Activated CD8-positive, alpha-beta memory T cell treated with anti-CD3 and anti-CD28 coated beads, Interleukin-2, amount 50 U/mL, for 48 hours (primary cell): ENCODE measurements at places on chromosomes 2 and 18.

DNA sequence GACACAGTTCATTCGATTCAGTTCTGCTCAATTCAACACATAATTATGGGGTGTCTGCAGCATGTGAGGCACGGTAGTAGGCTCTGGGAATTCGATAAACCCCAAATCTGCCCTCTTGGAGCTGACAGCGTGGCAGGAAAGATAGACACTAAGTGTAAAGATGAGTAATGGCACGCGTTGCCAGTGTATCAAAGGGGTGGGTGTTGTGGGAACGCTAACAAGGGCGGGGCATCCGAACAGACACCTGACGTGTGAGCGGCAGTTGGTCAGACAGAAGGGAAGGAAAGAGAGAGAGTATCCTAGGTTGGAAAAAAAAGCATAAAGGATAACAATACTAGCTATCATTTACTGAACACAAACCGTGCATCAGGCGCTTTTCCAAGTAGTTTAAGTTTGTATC, 125.7 kb upstream of the HAAO start:
- DNase-seq = no peak

DNA sequence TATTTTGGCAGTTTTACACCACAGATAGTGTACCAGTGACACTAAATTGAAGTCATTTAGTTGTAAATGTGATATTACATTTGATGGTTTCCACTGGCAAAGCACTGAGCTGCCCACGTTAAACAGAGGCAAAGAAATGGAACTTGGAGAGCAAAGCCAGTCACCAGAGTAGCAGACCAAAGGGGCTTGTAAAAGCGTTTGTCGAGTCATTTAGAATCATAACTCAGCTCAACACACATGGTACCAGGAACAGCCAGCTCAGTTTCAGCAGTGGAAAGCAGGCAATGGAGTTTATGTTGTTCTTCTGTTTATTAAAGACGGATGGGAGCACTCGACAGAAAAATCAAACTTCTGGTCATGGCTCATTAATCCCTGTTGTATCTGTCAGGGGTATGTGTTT, 91.2 kb downstream of the POU3F3 start:
- DNase-seq = no peak

- no peak for DNase-seq
Observed at GRCh38 chr18:59303006-59303405, 15.4 kb downstream of the CPLX4 start.

- no peak for DNase-seq
Observed at GRCh38 chr2:163558251-163559021, 177.4 kb downstream of the FIGN start.

GRCh38 chr2:164792316-164793170, 49.1 kb downstream of the COBLL1 start:
- no peak for DNase-seq

DNA sequence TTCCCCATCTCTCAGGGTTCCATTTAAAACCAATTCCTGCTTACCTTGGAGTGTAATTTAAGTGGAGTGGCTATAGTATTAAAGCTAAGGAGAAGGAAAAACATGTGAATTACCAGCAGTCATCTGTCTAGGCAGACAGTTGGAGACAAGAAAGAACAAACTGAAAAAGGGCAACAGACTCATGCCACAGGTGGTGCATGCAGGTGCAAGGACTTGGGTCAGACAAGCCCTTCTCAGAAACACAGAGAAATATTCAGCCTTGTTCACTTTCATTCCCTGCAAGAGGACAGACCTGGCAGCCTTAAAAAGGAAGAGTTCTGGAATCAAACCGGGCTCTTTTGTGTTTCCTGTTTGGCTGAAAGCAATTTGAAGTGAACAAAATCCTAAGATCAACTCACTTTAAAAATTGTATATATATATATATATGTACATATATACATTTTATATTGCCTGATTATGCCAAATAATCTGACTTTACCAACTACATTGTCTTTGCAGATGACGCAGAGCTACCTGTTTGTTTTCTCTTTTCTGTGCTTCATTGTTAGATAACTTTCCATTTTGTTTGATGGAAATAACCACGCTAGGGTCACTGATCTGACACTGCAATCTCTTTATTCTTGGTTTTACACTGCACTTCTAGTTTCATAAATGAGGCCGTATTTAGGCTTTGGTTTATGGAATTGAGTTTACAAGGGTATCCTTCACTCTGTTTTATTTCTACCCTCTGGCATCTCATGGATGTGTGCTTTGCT, 35.1 kb upstream of the VPS54 start:
- DNase-seq = no peak

DNA sequence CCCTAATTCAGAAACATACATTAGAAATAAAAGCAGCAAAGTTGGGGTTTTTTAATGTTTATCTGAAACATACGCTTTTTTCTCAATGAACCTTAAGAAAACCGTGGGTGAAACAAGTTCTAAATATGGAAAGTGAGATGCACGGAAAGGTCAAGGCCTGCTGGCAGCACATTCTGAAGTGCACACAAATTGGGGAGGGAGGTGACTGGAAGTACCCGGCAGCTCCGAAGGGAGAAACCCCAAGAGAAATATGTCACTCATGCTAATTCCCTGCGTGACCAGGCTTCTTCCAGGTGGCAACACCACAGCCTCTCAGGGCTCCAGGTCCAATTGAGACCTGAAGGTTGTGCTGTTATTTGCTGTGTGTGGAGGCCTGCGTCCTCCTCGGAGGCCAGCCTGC, 45.5 kb downstream of the EIPR1 start:
- no peak for DNase-seq

- DNase-seq = no peak
Observed at GRCh38 chr2:211748339-211748738, 790.3 kb downstream of the ERBB4 start.

DNA sequence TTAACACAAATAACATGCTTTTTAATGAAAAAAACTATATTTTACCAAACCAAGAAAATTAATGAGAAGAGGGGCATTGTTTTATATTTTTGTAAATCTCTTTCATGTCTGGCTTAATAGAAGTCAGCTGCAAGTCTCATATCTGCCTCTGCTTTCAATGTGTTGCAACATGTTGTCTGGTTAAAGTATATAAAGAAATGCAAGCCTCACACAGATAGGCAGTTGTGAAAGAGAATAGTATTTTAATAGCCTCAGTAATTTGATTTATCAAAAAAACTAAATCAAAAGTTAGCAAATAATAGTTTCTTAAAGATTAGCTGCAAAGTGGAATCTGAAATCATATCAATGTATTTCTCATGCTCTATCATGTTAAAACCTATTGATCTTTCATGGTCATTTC, 52.9 kb upstream of the NCOA1 start:
- no peak for DNase-seq

DNA sequence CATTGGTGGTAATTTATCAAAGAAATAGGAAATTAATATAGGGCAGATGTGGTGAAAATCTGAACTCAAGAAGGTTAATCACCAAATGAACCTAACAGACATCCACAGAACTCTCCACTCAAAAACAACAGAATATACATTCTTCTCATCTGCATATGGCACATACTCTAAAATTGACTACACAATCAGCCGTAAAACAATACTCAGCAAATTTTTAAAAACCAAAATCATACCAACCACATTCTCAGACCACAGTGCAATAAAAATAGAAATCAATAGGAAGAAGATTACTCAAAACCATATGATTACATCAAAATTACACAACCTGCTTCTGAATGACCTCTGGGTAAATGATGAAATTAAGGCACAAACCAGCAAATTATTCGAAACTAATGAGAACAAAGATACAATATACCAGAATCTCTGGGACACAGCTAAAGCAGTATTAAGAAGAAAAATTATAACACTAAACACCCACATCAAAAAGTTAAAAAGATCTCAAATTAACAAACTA, 31.0 kb downstream of the RBM43 start:
- no peak for DNase-seq

DNA sequence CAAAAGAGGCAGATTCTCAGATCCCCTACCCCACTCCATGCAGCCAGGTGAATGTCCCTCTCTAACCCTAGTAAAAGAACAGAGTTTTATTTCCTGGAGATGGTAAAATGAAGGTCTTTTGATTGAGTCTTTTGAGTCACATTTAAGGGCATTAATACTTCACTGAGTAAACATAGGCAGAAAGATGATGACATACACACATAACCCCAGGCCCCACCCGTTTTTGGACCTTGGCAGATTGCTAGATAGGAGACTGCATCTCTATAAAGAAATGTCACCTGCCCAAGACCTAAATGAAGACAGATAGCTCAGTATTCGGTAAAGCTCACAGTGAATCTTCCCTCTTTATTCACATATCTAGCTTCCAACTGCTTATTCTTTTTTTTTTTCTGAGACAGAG, 28.3 kb upstream of the PEX13 start:
- DNase-seq = no peak

- no peak for DNase-seq
Observed at GRCh38 chr18:78865771-78866310, 113.8 kb upstream of the SALL3 start.

- no peak for DNase-seq
Observed at GRCh38 chr2:202944816-202945215, 32.7 kb downstream of the CARF start.

DNA sequence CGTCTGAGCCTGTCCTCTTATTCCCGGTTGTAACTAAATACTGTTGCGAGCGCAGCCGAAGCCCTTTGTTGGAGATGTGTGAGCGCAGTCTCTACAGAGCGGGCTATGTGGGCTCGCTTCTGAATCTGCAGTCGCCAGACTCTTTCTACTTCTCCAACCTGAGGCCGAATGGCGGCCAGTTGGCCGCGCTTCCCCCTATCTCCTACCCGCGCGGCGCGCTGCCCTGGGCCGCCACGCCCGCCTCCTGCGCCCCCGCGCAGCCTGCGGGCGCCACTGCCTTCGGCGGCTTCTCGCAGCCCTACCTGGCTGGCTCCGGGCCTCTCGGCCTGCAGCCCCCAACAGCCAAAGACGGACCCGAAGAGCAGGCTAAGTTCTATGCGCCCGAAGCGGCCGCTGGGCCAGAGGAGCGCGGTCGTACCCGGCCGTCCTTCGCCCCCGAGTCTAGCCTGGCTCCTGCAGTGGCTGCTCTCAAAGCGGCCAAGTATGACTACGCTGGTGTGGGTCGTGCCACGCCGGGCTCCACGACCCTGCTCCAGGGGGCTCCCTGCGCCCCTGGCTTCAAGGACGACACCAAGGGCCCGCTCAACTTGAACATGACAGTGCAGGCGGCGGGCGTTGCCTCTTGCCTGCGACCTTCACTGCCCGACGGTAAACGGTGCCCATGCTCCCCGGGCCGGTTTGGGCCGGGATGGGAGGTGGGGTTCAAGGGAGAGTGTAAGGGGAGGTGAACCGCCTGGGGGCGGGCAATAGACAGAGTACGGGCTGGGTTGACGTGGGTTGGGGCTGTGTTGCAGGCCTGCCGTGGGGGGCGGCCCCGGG, at the start of gene HOXD12:
Gene HOXD12 (plus strand): TSS at position 68 of the 819 bp plus-strand sequence. CDS start 7 bp downstream, at position 75.
- peak; percentile 51 for DNase-seq

DNA sequence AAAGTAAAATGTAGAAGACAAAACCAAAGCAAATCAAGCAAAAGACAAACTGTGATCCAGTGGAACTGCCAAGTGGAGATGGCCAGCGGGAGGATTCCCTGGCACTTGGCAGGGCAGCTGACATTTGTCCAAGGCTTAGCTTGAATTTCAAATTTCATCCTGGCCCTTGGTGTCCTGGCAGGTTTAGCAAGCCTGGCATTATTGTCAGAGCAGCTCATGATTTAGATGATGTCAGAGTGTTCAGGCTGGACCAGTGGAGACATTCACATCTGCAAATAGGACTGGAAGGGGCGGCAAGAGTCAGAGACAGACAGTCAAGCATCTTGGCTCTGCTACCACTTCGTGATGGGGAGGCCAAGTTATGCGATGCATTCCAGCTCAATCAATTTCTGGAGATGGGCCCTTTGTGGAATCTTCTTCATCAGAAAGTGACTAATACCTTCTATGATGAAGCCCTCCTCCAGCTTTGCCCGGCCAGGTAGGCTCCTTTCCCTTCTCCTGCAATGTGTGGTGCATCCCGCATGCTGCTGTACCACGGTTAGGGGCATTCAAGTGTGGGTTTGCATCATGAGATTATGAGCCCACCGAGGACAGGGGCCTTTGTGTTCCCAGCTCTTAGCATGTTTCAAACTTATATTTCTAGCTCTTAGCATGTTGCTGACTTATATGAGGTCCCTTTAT, 199.7 kb downstream of the ANKRD30B start:
- DNase-seq = no peak

- no peak for DNase-seq
Observed at GRCh38 chr2:129918604-129919003, 60.9 kb upstream of the RAB6C start.

DNA sequence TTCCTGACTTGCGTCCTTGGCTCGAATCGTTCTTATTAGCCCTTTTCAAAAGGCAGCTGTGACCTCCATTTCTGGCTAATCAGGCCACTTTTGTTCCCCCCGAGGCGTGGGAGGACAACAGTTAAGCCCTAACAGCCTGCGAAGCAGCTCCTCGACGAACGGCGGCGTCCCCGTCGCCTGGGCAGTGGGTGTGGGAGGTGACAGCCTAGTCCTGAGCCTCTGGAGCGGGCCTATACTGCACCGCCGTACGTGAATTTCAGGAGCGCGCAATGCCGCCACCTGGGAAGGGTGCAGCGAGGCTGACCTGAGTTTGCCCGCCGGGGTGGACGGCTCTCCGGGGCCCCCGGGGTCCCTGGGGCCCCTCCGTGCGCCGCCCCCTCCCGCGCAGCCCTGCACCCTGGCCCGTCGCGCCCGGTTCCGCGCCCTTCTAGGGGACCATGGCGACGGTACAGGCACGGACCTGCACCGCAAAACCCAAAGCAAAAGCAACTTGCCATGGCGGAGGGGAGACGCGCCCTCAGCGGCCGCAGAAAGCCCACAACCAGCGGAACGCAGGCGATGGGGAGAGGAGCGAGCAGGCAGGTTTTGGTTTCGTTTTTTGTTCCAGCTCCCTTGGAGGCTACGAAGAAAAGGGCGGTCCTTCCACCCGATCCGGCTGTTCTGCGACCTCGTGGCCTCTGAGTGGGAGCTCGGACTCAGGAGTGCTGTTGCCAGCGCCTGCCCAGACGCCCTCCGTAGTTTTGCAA, at the start of gene RBM43:
Gene RBM43 (minus strand): TSS at position 633 of the 746 bp plus-strand sequence. CDS start 136 bp downstream, at position 497.
- DNase-seq = peak; percentile 84

DNA sequence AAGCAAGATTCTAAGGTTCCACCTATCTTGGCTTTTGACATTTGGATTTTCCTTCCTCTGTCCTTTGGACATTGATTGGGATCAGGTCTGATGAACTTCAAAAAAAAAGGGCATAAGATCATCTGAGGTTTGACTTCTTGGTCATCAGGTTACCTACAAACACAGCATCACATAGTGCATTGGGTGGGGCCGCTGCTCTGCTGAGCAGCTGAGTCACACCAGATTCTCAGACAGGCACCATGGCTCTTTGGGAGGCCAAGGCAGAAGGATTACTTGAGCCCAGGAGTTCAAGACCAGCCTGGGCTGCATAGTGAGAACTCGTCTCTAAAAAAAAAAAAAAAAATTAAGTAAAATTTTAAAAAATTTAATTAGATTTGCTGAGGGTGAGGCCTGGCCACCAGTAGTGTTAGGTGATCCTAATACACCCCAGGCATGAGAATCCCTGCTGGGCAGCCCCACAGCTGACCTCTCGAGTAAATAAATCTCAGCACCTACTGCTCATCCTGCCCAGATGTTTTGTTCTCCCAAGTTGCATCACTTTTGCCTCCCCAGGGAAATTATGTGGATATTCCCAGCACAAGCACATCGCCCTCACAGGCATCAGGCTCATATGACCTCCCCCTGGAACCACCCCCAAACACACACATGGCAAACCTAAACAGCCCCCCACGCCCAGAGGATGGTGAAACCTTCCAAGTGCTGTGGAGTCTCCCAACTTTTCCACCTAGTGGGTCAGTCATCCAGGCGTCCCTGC, 5.3 kb downstream of the MLPH start:
- DNase-seq = no peak

- no peak for DNase-seq
Observed at GRCh38 chr18:69956665-69957620, 9.3 kb upstream of the CD226 start.
